ENCODE measurements at places on chromosomes 12 and 14.
A peak's percentile ranks its signal among the peaks of the same experiment; 100 is the strongest.

DNA sequence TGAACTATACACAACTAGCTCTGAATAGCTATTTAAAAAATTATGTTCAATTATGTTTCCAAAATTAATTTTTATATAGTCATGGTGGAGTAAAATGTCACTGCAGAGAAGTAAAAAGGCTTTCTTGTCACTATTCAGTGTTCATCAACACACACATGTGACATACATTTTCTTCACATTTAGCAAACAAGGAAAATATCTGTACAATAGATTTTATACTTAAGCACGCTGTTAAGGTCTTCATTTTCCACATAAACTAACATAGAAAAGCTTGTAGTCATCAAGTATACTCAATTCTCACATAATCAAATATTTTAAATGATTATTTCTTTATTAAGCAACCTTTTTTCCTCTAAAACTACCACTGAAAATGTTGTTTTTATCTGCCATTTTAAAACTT, 141.2 kb upstream of the DIO2 start:
- DNase-seq: no peak

DNA sequence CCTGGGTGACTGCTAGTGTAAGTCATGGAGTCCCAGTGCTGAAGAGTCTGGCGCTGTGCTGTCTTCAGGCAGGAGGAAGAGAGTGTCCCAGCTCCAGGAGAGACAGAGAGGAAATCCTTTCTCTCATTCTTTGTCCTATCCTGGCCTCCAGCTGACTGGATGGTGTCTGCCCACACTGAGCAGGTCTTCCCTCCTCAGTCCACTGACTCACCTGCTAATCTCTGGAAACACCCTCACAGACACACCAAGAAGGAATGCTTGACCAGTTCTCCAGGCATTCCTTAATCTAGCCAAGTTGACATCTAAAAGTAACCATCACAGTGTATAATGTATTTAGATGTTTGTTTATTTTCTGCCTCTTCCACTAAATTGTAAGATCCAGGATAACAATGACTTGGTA, 53.9 kb downstream of the EMP1 start:
- no peak for DNase-seq

DNA sequence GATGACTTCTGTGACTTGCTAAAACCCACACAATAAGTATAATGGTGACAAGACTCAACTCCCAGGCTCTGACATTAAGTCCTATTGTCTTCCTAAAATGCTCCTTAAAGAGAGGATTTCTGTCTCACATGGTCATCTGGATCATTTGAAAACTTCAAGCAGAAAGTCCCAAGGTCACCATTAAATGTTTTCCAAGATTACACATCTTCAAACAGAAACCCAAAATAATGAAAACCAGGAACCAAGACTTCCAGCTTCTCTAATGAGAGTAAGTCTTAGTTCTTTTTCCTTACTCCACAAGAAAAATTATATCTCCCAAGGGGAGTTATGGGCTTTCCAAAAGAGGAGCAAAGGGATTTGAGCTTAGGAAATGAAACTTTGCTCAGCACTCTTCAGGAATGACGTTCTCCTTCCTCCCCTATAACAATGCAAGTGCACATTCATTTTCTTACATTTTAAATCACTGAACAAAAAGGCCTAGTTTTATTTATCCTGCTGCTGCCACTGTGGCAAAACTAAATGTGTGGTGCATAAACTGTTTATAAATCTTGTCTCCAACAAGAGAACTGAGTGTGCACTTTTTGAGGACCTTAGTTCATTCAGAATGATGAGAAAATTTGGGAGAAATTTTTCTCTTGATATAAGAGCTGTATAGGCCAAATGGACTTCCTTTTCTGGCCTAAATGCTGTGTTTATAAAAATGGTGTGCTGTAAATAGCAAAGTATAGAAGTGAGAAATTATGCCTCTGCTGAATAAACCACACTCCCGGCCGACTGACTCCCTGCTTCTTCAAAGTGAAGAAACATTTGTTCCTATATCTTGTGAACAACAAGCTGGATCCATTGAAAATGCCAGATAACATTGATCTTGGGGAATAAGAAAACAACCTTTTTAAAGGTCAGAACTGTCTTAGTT, 148.4 kb upstream of the PLEKHG7 start:
- no peak for DNase-seq

DNA sequence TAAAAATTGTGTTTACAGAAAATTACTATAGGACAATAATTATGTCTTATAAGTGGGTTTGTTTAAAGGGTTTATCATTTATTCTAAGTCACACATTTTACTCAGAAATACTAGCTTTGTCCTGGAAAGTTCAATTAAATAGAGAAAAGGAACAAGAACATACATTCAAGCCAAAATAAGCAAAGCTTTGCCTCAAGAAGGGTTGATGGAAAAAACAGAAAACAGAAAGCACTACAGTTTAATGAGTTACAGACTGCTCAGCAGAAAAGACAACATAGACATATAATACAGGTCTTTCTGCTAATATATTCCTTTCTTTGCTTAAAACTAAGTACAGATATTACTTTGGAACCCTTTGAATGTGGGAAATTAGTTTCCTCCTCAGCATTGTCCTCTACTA, 703.0 kb upstream of the LRFN5 start:
- no peak for DNase-seq

- DNase-seq: no peak
Observed at GRCh38 chr12:69360348-69360672, 767 bp downstream of the YEATS4 start.

DNA sequence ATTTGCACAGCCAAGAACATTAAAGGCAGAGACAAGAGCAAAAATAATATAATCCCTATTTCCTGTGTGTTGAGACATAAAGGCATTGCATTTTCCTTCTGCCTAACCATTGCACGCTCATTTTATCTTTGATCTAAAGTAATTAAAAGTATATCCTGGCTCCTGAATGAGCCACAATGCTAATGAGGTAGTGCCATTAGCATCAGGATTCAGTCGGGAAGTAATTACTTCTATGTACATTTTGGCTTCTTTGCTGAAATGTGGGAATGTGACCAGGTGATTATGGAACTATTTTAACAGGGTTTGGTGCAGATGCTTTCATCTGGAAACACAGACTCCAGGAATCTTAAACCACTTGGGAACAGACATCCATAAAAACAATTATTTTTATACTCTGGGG, 77.4 kb downstream of the TMTC1 start:
- DNase-seq: no peak

DNA sequence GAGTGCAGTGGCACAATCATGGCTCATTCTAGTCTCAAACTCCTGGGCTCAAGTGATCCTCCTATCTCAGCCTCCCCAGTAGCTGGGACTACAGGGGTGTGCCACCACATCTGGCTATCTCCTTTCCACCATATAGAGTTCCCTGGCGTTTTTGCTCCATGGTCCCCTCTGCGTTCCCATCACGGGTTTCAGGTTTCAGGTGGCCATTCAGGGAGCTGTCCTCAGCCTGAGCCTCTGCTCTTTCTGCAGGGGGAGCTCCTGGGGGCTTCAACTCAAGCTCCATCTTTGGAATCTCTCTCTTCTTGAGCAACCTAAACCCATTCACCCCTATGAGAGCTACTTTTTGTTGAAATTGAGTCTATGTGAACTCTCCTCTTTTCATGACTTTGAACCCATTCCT, 11.6 kb downstream of the SMIM41 start:
- no peak for DNase-seq

DNA sequence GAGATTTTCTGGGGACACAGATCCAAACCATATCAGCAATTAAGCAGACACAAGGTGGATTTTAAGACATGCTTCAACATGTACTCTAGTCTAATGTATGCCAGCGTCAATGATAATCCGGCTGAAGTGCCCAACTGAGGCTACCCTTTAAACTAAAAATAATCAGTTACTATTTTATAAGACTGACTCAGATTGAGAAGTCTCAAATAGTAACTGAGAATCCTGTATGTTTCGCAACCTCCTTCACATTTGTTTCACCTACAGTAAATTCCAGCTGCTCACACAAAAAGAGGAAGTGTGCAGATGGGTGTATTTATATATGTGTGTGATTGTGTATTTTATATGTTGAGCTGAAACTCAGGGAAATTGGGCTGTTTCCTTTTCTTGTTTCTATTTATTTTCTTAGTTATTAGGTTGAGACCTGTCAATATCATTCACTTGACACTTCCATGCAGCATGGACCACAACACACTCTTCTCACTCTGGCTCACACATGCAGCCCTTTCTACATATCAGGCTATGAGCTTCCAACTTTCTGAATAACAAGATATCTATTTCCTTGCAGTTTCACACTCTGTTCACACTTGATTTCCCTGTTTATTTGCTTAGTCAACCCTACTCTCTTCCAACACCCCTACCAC, 1224.9 kb upstream of the TMEM132C start:
- no peak for DNase-seq

DNA sequence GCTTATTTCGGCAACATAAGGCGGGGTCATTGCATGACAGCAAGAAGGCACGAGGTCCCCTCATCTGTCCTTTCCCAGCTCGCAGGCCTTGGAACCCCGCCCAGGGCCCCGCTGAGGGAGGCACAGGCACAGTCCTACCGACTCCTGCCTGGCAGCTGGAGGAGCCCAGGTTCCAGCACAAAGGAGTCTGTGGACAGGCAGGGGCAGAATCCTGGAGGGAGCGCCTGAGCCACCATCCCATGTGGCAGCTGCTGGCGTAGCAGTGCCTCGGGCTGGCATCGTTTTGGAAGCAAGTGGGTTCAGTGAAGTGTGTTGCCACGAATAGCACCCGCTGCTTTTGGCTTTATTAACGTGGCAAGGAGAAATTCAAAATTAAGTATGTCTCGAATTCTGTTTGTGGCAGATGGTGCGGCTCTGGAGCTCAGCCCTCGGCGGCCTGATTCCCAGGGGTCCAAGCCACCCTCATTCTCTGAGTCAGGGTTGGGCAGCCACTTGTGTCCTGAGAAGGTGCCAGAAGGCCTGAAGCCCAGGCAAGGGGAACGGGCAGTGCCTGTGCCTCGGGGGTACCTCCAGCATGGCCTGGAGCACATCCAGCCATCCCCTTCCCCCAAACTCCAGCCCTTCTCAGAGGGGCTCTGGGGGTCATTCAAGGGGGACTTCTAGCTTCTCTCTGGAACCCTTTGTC, 35.9 kb downstream of the SLC8B1 start:
- no peak for DNase-seq

GRCh38 chr14:52950410-52950897, 396 bp downstream of the FERMT2 start:
- peak; percentile 4 for DNase-seq

- DNase-seq: no peak
Observed at GRCh38 chr12:12734054-12734453, 16.9 kb downstream of the CDKN1B start.

DNA sequence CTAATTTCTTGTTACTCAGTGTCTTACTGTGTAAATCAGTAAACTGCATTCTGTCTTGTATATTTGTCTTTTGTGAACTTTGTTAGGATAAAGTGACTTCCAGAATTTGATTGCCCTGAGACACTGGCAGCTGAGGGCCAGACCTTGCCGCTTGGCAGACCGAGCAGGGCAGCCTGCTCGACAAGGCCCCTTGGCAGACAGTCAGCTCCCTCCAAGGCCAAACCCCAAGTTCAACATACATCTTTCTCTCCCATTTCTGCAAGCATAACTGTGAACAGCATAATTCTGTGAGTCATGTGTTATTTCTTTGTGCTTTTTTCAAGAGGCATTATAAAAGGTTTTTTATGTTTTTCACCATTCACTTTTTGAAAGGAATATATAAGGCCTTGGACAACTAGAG, 39.2 kb upstream of the BMAL2 start:
- no peak for DNase-seq

DNA sequence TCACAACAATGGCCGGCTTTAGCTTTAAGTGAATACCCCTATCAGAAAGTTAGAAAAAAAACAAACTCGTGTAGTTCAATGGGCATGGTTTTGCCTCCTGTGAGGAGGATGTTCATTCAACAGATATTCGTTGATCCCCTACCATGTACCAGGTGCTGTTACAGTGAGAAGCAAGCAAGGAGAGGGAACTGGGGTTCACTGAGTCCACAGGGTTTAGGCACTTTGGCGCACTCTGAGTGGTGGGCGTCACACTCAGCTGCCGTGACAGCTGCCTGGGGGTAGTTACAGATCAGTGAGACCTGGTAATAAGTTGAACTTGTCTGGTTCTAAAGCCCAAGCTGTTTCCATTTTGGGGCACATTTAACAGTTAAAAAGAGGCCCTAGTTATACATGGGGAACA, 74.2 kb downstream of the PAPOLA start:
- no peak for DNase-seq

GRCh38 chr14:48247977-48248376, 572.6 kb upstream of the MDGA2 start:
- no peak for DNase-seq

GRCh38 chr12:43094886-43095575, 457.0 kb downstream of the ADAMTS20 start:
- no peak for DNase-seq

DNA sequence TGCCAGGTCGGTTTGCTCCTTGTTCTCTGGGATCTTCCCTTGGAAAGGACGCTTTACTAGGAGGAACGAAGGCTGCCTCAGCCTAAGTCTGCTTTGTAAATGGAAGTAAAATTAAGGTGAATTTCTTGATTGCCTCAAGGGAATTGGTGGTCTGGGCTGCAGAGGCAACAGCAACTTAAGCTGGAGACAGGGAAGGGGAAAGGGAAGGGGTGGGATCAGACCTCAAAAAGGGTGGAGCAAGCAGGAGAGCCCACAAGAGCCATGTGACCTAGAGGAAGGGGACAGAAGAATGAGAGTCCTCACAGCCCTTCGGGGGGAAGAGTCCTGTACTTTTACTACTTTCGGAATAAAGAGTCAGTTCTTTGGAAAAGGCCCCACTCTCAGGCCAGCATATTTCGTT, 147.9 kb downstream of the PPM1H start:
- DNase-seq: no peak

GRCh38 chr14:22106700-22107697, 433.4 kb upstream of the OR4E1 start:
- no peak for DNase-seq

DNA sequence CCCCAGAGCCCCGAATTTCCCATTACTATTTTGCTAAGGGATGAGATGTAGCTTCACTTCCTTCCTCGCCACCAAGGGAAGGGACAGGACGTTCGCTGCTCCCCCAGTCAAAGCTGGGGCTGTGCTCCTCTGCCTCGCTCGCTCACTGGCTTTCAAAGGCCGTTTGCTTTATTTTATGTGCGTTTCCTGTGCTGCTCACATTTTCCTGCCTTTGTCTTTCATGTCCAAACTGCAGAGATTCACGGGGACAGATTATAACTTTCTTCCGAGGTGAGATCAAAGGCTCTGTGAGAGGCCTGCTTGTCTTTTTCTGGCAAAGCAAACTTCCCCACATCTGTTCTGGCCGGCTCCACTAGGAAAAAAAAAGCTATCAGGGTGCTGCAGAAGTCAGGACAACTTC, 76.0 kb upstream of the FZD10 start:
- peak; percentile 2 for DNase-seq

All from activated T-cell treated with anti-CD3 and anti-CD28 coated beads for 1 hour (primary cell).